ENCODE measurements at places on chromosomes 6 and 20.

DNA sequence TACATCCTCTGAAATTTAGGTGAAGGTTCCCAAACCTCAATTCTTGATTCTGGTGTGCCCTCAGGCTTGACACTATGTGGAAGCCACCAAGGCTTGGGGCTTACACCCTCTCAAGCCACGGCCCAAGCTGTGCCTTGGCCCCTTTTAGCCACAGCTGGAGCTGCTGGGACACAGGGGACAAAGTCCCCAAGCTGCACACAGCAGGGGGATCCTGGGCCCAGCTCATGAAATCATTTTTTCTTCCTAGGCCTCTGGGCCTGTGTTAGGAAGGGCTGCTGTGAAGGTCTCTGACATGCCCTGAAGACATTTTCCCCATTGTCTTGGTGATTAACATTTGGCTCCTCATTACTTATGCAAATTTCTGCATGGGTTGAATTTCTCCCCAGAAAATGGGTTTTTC lies 37.3 kb upstream of the BACH2 start:
- DNase-seq, result no peak

DNA sequence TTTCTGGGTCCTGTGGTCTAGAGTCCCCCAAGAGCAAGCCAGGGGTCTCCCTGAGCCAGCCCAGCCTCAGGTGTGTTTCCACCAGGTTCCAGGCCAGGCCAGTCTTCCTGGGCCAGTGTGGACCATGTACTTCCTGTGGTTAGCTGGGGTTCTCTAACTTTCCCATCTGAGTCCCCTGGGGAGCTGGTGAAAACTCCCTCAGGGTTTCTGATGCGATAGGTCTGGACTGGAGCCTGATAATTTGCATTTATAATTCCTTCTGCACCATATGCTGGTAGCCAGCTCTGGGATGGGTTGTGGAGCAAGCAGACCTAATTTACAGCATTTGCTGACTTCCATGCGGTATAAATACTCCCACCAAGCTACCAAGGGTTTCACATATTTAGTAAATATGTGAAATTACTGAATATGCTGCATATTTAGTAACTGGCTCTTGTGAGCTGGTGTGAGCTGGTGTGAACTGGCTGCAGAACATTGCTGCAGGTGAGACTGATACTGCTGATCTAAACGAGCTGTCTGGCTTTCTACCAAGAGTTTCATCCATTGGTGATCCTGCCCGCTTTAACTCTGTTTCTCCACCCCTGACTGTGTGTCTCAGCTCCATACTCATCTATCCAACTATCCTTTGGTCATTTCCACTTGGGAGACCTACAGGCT lies 62.6 kb downstream of the RIN2 start:
- DNase-seq, result no peak

DNA sequence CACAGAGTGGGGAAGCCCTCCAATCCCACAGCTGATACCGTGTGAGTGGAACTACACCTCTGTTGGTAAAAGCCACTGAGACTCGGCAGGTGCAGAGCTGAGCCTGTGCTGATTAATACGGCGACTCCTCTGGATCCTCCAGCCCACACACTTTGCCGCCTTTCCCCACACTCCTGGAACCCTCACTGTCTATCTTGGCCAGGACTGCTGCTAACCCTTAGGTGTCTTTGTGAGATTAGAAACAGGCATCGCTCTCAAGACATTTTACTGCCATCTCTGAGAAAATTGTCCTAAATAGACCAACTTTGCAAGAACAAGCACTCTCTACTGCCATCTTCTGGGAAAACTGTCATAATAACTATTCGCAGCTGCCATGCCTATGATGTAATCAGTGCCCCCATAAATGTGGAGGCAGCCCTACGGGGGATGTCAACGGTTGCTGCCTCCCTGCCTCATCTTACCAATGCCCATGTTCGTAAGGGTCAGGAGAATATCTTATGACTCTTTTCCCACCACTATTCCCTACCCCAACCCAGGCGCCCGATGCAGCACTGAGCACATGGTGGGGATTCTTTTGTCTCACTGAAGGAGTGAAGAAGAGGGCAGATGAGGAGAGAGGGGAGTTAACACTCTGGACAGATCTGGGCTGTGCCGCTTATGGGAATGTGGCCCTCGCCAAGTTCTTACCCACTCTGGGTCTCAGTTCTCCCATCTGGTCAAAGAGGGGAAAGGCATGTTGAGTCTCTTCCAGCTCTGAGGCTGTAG lies 26.1 kb upstream of the KCNB1 start:
- peak; percentile 35 for DNase-seq

- no peak for DNase-seq
Measured at GRCh38 chr6:137013031-137013430, 31.7 kb downstream of the IL20RA start.

- DNase-seq, result no peak
Measured at GRCh38 chr6:90948540-90948939, 361.7 kb upstream of the MAP3K7 start.

DNA sequence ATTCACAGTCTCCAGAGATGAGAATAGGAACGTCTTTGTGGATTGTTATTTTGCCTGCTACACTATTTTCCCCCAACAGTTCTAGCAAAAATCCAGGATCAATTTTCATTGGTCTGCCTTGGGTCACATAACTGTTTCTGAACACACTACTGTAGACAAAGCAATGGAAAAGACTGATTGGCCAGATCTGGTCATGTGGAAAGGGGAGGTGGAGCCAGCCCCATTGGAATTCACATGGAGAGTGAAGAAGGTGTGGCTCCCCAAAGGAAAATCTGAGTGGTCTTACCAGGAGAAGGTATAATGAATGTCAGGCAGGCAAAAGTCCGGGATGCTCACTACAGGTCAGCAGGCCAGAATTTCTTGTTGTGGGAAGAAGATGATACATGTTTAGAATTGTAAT lies 9.5 kb upstream of the TP53RK start:
- DNase-seq, result no peak

- DNase-seq, result no peak
Measured at GRCh38 chr6:35931120-35931561, 10.2 kb upstream of the SRPK1 start.

- no peak for DNase-seq
Measured at GRCh38 chr20:41342474-41343464, 2.1 kb downstream of the LPIN3 start.

DNA sequence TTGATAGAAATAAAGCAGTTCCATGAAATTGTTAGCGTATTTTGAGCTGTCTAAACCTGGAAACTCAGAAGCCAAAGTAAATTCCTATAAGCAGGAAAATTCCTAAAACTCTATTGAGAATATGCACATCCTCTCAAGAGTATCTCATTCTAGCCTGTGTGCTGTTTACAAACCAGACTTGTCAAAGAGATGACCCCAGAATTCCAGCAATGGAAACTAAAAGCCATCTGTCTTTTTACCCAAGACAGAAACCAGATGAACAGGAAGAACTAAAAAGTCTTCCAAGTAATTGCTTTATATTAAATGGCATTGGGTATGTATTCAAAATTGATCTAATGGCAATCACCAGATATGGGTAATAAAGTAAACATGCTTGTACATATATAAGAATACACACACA lies 92.6 kb downstream of the COL19A1 start:
- no peak for DNase-seq

DNA sequence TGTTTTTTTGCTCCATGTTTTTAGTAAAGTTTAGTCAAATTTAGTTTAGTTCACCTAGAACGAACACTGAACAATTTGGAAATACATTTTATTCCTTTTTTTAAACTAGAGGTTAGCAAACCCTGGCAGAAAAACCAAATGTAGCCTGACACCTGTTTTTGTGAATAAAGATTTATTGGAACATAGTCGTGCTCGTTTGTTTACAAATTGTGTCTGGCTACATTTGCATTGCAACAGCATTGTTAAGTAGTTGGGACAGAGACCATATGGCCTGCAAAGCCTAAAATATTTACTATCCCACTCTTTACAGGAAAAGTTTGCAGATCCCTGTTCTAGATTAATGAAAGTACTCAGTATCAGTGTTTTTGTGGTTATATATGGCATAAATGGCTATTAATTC lies 56.9 kb downstream of the CD109 start:
- DNase-seq, result no peak

GRCh38 chr20:3371754-3372153 lies 35.7 kb downstream of the DNAAF9 start:
- peak; percentile 51 for DNase-seq

- no peak for DNase-seq
Measured at GRCh38 chr6:134253681-134254080, 64.2 kb downstream of the SGK1 start.

DNA sequence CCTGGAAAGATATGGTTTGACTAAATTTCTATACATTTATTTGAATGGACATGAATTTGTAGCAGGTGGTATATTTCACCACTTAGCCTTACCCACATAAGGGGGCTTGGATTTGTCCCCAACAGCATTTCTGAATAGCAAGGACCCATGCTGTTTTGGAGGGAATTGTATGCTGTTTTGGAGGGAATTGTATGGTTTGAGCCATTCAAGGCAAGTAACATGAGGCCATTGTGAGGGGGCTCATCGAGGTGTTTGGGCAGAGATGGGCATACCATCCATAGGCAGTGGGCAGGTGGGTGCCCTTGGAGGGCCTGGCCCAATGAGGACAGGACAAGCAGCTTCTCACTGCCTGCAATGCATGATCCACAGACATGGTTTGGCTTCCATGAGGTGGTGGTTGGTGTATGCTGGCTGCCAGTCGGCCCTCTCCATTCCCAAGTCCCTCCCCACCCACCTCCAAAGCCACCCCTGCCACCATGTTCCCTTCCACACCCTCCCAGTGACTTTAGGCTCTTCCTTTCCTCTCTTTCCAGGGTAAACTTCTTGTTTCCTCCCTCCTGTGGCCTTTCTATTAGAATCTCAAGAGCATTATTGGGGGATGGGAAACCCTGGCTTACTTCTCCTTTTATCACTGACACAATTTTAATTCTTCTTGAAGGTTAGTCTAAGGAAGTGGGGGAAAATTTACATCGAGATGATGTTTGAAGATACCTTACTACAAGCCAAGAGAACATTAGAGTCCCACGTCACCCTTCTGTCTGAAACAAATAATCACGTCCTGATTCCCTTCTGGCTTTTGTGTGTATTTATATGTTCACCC lies 13.2 kb upstream of the PXDC1 start:
- DNase-seq, result peak; percentile 56

DNA sequence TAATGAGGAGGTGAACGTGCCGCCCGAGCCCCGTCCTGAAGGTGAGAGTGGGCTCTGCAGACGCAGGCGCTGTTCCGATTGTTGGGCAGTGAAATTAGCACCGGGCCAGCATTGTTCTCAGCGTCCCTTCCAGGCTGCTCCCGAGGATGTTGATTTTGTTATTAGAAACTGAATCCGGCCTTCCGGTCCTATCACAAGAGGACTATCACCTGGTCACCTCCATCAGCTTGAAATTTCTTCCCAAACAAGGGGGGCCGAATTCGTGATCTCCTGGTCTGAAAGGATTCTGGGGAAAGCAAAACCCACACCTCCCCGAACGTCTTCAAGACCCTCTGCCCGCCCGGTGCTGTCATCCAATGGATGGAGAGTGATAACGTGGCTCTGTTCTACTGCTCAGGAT lies 186.0 kb downstream of the TAF4 start:
- no peak for DNase-seq

- DNase-seq, result no peak
Measured at GRCh38 chr6:45772051-45772450, 243.6 kb downstream of the CLIC5 start.

- no peak for DNase-seq
Measured at GRCh38 chr6:313087-313486, 20.8 kb downstream of the DUSP22 start.

- DNase-seq, result no peak
Measured at GRCh38 chr6:135261872-135262725, 81.0 kb downstream of the MYB start.

DNA sequence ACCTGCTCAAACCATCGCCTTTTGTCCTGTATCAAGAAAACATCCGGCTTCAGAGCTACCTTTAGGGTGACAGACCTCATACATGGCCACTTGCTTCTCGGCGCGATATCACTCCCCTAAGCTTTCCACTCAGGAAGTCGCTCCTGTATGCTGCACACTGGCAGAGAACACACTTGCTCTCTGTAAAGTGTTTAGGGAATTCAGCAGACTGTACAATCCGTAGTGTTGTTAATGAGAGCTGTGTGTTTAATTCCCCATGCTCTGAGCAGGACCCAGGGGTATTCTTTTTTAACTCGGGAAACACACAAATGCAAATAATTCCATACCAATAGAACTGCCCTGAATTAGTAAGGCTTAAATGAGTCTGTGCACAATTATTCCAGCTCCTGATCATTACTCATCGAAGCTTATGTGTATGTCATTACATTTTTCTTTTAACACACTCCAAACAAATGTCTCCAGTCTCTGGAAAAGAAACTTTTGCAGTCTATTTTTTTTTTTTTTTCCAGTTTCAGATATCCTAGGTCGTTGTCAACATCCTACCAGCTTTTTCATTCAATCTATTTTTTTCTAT lies 338.7 kb upstream of the ARID1B start:
- DNase-seq, result no peak

- no peak for DNase-seq
Measured at GRCh38 chr6:23524548-23524947, 601.5 kb upstream of the NRSN1 start.

DNA sequence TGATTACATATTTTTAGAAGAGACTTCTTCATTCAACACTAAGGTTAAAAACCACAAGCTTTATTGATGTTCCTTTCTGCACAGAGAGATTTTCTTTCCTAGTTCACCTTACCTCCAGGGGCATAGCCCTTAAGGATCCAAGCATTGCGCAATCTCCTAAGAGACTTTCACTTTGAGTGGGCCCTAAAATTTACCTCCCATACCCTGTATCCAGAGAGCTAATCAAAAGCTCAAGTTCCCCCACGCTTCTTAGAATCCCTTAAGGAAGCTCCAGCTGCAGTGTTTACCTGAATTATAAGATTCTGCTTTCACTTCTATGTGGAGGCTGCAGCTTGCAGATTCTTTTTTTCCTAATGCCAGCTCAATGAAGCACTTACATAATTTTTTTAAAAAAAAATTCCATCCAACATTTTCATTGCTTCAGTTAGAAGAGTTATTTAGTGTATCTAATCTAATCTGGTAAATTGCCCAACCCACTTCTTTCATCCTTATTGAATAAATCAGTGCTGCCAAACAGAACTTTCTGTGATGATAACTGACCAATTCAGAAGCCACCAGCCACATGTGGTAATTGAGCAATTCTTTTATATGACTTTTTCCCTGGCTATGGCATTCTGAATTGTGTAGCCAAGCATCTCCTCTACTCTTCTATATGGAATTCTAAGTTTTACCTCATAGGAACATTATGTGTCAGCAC lies 24.6 kb upstream of the SPTLC3 start:
- DNase-seq, result no peak
